ENCODE measurements at places on chromosomes 6 and 20. TPM values are rescaled to one million over a fixed set of nuclear protein-coding genes. Genes with fewer than 3 reads are reported as not detected.

Gene NKX2-2
- not detected for polyA plus RNA-seq

Gene SAPCD1
- polyA plus RNA-seq = 2.1 TPM

Gene PPIL6
- polyA plus RNA-seq = 21.3 TPM

Gene SLC52A3
- polyA plus RNA-seq = 5.8 TPM

Gene FAM209B
- not detected for polyA plus RNA-seq

Gene BFSP1
- polyA plus RNA-seq = 3.9 TPM

Gene HLA-DMA
- 15.6 TPM for polyA plus RNA-seq

Gene MUC22
- not detected for polyA plus RNA-seq

- no peak for DNase-seq
Measured at GRCh38 chr6:144406796-144407195, 121.7 kb downstream of the UTRN start.

GRCh38 chr6:67886036-67886707, 748.9 kb upstream of the ADGRB3 start:
- no peak for DNase-seq

DNA sequence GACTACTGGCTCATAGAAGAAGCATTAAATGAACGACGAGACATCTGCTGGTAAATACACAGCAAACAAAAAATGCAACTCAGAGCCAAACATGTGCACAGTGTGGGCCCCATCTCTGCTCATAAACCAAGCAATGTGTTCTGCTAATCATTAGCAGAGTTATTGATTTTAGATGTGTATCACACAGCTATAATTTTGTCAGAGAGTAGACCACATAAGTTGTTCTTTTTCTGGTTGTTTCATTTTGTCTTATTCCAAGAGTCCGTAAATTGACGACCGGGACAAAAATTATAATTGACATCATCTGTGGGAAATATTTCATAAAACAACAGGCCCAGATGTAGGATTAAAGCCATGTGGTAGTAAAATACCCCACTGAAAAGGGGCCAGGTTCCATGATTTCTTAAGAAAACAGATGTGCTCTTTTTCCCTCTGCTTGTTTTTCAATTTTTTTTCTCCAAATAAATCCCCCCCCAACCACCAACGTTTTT, 423.6 kb downstream of the HAO1 start:
- no peak for DNase-seq

DNA sequence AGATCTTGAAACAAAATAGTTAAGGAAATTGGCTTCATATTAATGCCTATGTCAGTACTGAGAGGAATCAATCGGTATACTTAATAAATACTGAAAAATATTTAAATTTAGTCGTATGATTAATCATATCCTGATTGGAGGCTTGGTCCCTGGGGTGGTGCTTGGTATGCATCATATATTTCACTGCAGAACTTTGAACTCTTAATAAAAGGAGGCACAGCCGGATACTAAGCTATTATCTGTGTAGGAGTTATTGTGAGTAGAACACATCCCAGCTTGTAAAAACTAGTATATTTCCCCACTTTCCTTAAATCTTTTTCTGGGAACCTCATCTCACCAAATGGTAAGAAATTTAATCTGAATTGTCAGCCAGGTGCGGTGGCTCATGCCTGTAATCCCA, 42.4 kb upstream of the SCAF8 start:
- DNase-seq = no peak

- peak; percentile 59 for DNase-seq
Measured at GRCh38 chr6:32413427-32414047, 6.6 kb upstream of the BTNL2 start.

- DNase-seq = no peak
Measured at GRCh38 chr6:44896701-44897100, 431.4 kb upstream of the RUNX2 start.

DNA sequence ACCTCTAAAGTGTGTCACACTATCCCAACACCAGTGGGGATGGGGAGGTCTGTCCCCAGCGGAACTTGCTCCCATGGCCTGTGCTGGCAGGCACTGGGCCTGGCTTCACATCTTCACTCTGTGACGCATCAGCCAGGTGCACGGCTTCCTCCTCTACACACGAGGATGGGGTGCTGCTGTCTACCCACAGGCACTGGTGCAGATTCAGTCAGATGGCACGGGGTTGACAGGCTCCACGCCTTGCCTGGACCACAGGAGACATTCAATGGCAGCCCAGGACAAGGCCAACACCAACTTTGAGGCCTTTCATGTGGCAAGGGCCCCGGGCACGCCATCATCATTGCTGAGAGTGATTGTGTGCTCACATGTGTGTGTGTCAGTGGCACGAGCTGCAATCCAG, 92.4 kb downstream of the TMEM242 start:
- DNase-seq = no peak

DNA sequence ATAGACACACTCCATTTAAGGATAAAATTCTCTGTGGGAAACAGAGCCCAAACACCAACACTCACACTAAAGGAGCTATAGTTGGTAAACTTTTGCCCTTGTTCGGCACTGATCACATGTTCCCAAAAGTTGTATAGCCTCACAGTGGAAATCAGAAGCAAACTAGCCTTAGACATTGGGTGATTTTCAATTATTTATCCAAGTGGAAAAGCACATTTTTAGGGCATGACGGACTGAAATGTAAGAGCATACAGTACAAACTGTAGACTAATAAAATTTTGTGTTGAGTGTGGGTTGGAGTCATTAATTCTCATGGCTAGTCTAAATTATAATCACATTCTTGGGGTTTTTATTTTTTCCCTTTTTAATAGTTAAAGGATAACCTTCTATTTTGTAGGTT, 202.4 kb downstream of the MOXD1 start:
- no peak for DNase-seq

DNA sequence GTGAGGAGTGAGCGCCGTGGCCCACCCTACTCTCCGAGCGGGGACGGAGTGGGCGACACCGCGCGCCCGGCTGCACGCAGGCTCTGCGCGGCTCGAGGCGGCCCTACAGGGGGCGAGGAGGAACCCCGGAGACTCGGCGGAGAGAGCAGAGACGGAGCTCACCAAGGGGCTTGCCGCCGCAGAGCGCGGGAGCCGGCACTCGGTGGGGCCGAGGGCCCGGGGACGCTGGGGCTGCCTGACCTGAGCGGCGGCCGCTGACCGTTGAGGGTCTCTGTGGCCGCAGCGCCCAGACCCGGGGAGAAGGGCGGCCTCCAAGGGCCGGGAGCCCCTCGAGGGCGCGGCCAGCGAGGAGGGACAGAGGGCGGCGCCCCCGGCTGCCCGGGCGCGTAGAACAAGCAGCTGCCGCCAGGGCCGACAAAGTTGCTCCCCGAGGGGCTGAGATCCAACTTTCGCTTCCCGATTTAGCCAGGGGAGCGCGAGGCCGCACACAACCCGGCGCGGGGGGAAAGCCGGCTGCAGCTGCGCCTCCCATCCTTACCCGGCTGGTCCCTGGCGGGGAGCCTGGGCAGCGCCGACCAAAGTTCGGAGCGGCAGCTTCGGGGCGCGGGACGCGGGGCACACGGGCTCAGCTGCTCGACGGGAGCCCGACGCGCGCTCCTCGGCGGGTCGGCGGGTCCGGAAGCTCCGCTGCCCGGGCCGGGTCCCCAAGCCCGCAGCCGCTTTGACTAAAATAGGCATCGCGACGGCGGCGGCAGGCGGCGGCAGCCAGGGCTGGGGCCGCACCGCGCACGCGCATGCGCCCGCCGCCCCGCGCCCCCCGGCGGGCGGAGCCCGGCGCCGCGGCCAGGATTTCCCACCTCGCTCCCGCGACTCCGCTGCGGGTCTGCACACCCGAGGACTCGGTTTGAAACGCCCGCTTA, 43.1 kb downstream of the POPDC3 start:
- no peak for DNase-seq

- DNase-seq = no peak
Measured at GRCh38 chr20:57317789-57318371, 11.7 kb upstream of the SPO11 start.

DNA sequence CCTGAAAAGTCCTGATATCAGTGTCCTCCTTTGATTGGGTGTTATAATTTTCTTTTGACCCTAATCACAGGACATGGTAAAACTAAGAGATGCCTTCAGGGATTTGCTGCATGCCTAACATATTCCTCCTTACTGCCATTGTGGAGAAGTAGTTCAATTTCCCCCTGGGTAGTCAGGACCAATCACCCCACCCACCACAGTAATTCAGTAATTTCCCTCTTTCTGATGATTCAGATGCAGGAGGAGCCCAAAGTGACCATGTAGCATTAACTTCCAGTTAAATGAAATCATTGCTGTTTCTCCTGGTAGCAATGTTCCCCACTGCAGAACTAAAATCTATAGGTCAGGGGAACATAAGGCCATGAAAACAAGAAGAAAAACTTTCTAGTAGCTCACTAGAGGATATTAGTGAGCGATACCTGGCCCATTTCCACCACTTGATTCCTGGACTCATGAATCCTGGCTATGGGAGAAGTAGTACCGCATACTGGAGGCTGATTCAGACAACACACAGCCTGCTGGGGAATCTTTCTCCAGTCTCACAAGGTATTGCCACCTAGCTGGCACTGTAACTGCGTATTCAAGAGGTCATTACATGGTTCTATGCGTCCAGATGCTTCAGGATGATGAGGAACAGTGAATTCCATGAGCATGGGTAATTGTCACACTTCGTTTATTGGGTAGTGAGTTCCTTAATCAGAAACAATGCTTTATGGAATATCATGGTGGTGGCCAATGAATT, 561.2 kb downstream of the HAO1 start:
- DNase-seq = no peak

DNA sequence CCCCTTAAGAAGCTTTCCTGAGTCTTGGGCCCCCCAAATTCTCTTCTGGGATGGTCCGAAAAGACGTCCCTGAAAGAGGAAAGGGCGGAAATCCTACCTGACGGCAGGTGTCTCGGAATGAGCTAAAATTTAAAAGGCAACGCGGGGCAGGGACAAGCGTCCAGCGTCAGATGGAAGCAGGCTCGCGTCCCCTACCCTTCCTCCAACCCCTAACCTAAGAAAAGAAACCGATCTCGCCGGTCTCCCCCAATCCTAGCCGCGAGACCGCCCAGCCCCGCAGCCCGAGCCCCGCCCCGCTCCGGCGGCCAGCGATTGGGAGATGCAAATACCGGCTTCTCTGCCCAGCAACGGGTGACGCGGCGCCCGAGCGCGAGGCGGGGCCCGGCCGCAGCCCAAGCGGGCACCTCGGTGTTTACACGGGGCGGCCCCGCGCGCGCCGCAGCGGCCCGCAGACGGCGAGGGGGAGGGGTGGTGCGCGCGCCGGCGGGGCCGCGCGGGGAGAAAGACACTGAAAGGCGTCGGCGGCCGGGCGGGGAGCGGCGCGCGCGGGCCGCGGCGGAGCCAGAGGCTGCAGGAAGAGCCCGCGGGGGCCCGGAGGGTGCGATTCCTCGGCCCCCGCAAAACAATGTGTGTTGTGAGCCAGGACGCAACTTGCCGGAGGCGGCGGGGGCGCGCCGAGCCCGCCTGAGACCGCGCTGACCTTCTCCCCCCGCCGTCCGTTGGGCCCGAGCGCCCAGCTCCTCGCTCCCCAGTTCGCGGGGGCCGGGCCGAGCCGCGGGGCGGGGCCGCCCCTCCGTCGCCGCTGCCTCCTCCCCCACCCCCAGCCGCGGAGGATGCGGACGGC, at the start of gene SOX12:
Gene SOX12, plus strand, starts transcription at position 508 of the 844 bp plus-strand sequence. CDS start 373 bp downstream, outside the sequence.
- DNase-seq = peak; percentile 84

DNA sequence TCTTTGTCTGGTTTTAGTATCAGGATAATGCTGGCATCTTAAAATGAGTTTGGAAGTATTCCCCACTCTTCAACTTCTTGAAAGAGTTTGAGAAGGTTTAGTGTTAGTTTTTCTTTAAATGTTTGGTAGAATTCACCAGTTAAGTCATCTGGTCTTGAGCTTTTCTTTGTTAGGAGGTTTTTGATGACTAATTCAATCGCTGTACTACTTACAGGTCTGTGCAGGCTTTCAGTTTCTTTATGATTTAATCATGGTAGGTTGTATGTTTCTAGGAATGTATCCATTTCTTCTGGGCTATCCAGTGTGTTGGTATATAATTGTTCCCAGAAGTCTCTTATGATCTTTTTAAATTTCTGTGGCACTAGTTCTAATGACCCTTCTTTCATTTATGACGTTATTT, 215.5 kb downstream of the LRFN2 start:
- DNase-seq = no peak

- DNase-seq = no peak
Measured at GRCh38 chr6:169579407-169580111, 122.3 kb downstream of the WDR27 start.

DNA sequence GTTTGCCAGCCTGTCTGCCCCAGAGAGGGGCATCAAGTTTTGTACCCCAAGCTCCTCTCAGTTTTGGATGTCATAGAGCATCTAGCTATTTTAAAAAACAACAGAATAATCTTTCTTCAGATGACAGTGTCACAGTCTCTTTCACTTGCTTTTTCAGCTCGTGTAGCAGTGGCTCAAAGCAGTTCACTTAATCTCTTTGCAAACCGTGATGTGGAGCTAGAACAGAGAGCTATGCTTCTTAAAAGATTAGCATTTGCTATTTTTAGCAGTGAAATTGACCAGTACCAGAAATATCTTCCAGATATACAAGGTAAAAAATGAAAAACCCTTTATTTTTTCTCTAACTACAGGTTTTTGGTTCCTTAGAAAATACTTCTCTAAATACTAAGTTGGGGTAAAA, 37.3 kb downstream of the PGM3 start:
- DNase-seq = no peak

DNA sequence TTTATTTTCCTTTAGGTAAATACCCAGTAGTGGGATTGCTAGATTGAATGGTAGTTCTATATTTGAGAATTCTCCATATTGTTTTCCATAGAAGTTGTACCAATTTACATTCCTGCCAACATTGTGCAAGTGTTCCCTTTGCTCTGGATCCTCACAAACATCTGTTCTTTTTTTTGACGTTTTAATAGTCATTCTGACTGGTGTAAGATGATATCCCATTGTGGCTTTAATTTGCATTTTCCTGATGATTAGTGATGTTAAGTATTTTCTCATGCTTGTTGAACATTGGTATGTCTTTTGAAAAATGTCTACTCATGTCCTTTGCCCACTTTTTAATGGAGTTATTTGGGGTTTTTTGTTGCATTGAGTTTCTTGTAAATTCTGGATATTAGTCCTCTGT, 85.6 kb downstream of the UBE3D start:
- DNase-seq = no peak

DNA sequence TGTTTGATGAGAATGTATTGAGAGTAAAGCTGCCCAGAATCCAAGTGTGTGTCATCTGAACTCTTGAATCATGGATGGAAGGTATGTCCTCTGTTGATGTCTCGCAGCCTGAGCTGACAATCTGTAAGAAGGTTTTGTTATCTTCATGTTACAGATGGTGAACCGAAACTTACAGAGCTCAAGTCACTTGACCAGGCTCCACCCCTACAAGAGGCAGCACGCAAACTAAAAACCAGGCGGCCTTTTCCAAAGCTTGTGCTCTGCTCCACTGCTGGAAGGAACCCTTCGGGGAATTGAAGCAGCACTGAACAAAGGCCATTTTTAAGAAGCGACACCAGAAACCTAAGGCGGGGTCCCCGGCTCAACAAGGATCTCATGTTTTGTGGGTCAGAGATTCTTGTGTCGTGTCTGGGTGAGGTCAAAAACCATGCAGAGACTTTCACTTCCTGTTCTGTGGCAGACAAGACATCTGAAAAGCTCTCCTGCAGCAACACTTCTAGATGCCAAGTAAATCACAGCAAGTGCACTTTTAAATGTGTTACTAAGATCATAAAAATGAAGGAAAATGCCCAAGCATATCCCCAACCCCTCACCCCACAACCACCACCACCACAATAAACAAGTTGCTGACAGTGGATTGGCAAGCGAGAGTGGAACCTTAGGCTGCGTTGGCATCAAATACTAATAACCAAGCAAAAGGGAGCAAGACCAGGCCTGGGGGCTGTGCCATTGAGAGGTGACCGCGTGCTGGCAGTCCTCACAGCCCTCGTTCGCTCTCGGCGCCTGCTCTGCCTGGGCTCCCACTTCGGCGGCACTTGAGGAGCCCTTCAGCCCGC, 27.3 kb downstream of the NQO2 start:
- no peak for DNase-seq
